SW 1271 (cell line): ENCODE measurements at places on chromosomes 11 and 22.

DNA sequence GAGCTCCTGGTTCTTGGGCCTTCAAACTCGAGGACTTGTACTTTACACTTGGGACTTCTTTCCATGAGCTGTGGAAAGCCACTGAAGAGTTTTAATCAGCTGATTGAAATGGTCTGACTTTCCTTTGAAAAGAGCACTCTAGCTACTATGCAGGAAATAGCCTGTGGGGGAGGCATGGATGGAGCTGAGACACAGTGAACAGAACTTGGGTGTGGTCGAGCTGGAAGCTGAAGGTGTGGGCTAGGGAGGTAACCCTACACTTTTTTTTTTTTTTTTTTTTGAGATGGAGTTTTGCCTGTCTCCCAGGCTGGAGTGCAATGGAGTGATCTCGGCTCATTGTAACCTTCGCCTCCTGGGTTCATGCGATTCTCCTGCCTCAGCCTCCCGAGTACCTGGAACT lies 17.5 kb upstream of the CAPRIN1 start:
- DNase-seq: no peak

- no peak for DNase-seq
Measured at GRCh38 chr11:64849598-64850356, 5.3 kb upstream of the CDC42BPG start.

DNA sequence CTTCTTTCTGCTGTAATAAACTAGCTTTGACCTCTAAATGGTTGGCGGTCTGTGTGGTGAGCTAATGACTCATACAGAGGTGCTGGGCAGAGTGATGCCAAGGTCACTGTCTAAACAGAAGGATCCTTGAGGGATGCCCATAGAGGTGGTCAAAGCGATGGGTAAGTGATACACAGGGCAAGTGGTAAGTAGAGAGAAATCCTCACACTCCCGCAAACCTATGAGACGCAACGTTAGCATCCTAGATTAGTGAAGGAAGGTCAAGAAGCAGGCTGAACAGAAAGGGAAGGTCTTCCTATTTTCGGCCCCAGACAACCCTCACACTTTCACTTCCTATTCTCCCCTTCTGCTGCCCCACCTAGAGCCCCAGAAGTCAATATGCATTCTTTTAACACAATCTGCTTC lies 65.6 kb upstream of the SESN3 start:
- DNase-seq: no peak

- DNase-seq: no peak
Measured at GRCh38 chr11:113593698-113594308, 112.3 kb downstream of the TMPRSS5 start.

- DNase-seq: no peak
Measured at GRCh38 chr11:2737226-2737590, 37.4 kb upstream of the KCNQ1OT1 start.

GRCh38 chr11:126646701-126647557 lies 291.4 kb downstream of the ST3GAL4 start:
- no peak for DNase-seq

DNA sequence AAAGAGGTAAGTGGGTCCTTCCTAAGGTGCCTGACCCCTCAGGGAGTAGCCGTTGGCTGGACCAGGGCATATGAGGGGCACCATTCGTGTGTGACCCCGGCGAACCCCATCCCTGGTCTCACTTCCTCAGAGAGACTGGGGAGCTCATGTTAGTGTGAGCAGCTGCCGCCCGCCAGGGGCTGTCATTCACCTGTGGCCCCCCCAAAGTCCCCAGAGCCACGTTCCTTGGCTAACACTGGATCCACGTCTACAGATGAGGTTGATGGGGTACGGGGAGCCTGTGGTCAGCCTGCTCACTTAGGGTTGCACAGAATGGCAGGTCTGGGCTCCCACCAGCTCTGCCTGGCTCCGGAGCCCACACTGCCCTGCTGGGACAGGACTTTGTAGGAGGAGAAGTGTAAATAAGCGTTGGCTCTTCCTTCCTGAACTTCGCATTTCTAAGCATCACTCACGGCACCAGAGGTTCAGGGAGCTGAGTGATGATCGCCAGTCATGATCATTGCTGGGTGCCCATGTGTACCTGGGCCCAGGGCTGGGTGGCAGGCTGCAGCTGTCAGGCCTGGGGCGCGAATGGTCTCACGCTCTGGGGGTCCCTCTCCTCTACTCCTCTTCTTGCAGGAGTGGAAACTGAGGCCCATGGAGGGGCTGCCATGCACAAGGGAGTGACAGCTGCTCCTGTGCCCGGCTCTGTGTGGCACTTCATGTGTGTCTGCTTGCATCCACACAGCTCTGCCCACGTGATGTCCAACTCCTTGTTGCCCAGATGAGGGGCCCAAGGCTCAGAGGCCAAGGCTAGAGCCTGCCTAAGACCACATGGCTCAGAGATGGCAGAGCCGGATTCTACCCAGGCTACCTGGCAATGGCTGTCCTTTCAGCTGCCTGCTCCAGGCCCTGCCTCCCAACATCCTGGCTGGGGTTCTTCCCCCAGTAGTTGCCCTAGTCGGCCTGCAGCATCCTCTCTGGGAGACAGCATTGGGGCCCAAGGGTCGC lies 11.1 kb downstream of the TTC38 start:
- no peak for DNase-seq

GRCh38 chr22:34709641-34710040 lies 356.3 kb upstream of the ISX start:
- no peak for DNase-seq

DNA sequence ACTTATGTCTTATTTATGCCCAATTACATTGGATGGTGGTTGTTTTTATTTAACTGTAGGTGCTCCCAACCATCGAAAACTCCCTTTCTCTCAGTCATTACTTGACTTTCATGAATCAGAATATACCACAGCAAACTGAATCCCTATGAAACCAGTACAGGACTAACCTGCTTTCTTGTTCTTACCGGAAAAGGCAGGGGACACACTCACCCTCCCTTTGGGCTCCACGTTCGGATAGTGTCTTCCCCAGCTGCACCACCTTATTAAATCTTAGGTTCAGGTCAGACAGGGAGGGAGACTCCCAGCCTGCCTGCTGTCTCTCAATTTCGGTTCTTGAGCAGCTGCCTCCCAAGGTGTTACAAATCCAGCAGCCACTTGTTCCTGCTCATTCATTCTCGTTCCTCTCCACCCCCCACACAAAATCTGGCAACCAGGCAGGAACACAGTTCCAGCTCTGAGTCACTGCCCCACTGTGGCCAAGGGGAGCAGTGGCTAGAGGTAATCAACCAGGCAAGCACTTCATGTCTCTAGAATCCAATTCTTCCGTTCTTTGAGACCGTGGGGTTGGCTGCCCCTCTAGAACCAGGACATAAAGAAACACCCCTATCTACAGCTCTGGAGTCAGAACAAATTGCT lies 133.0 kb downstream of the PLEKHA7 start:
- DNase-seq: no peak

DNA sequence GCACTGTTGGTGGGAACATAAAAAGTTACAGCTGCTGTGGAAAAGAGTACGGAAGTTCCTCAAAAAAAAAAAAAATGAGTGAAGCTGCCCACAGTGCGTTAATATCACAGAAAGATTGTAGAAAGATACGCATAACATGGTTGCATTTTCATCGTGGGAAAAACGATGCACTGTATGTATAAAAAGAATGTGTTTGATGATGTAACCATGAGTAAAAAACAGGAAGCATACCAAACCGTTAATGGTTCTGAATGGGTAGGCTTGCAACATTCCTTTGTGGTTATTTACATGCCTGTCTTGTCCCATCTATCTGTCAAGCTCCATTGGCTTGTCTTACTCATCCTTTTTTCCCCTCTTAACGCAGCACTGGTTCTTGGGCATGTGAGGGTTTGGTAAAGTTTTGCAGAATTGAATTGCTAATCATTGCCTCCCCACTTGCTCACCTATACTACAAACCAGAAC lies 33.8 kb upstream of the DKK3 start:
- no peak for DNase-seq

DNA sequence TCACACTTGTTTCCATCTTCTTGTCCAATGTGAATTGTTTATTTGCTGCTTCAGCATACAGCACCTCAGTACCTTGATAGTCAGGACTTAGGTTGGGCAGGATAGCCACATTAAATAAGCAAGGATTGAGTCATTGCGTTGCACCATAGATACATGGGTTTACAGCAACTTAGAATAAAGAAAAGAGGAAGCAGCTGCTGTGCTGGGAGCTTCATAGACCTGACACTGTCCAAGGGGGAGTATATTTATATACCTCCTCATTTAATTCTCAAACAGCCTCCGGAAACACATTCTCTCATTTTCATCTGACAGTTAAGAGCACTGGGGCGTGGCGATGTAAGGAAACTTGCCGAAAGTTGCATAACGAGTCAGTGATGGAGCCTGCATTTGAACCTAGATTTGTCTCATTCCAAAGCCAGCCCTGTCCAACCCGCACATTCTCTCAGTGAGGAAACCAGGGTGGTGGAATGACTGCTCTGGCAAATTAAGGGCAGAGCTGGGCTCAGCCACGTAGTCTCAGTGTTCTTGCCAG lies 42.2 kb downstream of the UBASH3B start:
- DNase-seq: no peak

- no peak for DNase-seq
Measured at GRCh38 chr11:61127991-61128390, 25.7 kb downstream of the CD5 start.

DNA sequence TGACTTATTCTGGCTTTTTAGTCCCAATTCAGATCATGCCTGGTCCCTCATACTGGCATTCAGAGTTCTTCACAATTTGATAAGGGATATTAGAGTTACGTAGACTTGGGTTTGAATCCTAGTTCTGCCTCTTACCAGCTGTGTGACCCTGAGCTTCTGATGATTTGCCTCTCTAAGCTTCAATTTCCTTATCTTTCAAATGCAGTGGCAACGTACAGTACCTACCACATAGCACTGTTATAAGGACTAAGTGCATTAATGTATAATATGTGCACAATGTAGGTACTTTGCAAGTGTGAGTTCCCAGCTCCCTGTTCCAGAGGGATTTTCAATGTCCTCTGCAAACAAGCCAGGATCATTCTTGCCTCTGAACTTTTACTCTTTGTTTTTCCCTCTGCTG lies 7.3 kb downstream of the RHOG start:
- no peak for DNase-seq

DNA sequence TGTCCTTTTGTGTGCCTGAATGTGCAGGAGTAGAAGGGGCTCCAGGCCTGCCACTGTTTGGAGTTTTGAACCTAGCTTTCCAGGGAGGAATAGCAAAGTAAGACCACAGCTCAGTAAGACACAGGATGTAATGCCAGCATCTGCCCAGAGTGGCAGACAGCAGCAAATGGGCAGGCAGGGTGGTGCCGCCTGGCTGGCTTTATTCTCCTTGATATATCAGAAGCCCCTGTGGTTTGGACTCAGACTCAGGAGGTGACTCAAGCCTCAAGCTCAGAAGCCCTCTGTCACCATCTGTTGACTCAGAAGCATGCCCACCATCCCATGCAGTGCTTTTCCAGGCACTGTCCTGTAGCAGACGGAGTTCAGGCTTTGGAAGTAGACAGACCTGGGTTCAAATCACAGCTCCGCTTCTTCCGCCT lies 72.7 kb upstream of the TTC12 start:
- DNase-seq: no peak

DNA sequence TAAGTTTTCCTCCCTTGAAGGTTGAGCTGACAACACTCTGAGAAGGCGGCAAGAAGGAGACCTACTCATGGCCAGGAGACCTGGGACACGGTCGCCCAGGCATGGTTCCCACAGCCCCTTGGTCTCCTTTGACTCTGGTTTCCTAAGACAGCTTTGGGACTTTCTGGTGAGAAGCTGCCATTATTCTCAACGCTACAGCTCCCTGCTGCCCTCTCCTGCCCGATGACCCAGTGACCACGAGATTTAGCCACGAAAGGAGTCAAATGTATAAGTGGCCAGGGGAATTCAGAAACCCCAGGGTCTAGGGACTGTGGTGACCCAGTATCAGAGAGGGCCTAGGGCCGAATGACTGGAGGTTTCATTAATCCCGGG lies 699 bp upstream of the SDF2L1 start:
- peak; percentile 60 for DNase-seq

GRCh38 chr11:134714021-134714656 lies 302.1 kb upstream of the B3GAT1 start:
- DNase-seq: no peak

GRCh38 chr11:120751550-120751949 lies 240.0 kb downstream of the GRIK4 start:
- no peak for DNase-seq

DNA sequence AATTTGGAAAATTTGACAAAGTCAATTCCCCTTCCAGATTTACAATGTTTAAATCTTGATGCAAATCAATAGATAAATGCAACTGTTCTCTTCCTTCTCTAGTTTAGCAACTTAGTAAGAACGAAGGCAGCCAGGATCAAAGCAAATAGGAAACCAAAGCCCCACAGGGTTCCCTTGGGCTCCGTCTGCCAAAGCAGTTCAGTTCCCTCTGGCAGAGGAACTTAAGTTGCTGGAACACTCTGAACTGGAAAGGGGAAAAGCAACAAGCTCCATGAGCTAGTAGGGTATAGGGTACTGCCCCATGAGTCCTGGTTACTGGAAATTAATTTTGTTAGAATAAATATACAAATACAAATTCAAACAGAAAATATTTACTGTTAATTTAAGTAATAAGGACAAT lies 91.3 kb downstream of the RELT start:
- DNase-seq: no peak

DNA sequence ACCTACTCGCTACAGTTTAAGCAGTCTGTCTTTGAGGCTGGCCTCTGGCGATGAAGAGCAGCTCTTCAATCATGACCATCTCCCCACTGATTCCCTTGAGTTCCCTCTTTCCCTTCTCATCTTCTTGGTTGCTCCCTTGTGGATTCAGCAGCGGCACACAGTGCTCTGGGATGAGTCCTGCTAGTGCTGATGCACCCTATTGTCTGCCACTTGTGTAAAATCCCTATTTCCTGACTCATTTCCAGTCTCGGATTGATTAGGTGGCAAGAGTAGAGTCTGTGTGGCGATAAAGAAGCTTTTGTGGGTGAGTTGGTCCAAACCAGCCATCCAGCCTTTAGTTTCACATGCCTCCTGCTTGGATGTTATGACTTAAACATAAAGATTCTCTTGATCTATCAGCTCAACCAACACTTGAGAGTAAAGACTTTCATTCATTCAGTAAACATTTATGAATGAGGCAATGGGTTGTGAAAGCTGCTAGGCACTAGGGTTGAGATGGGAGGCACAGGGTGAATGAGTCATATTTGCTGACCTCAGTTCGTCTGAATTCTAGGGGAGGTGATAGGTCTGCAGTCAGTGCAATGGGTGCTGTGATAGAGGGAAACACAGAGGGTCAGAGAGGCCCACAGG lies 219.4 kb upstream of the RAG2 start:
- DNase-seq: no peak

- no peak for DNase-seq
Measured at GRCh38 chr11:17421781-17422180, 33.3 kb upstream of the KCNJ11 start.

DNA sequence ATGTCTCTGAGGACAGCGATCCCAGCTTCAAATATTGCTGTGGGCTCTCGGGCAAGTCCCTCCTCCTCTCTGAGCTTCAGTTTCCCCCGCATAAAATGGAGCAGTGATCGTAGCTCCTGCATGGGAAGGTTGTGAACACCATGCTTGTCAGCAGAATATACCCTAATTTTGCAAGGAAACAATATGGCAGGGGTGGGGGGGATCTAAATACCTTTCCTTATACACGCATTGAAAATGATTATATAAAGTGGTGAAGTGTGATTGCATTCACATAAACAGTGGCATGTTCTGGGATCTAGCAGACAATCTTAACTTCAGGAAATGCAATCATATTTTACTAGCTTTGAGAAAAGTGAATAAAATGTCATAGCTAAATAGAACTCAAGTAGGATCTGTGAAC lies 24.0 kb upstream of the RTN4R start:
- DNase-seq: no peak

GRCh38 chr11:45662665-45663485 lies 2.5 kb downstream of the CHST1 start:
- DNase-seq: peak; percentile 42
